LHCN-M2 (cell line): ENCODE measurements at places on chromosomes 3 and 15.

GRCh38 chr15:81811736-81812135 lies 234.1 kb downstream of the MEX3B start:
- no peak for DNase-seq

DNA sequence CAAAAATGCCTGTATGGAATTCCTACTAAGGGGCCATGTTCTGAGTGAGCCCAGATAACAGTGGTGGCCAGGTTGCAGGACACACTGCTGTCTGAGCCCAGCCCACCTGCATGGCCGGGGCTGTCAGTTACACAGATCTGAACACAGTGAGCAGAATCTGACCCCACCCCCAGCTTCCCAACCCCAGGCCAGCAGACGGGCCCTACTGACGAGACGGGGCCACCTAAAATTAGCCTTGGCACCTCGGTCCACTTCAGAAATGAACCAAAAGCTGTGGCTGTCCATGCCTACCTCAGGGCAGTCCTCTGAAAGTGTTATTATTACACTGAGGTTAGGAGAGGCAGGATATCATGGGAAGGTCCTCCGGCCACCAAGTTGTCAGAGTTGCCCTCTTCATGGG lies 51.8 kb downstream of the LMCD1 start:
- DNase-seq, result no peak

DNA sequence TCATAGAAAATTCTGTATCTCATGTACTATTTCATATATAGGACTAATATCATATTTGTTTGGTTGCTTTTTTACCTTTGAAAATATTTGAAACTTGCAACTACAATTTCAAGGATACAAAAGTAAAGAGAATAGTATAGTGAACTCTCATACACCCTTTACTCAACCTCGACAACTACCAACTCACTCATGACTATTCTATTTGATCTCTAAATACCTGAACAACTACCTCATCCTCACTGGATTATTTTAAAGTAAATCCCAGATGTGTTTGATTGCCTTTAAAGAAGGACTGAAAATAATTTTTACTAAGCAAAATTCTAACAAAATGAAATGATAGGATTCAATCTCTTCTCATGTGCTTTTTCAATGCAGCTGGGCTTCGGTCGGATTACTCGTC lies 12.1 kb downstream of the TMPRSS7 start:
- DNase-seq, result no peak

- no peak for DNase-seq
These were observed 35.7 kb upstream of the PRR20G start for GRCh38 chr3:127323581-127323980.

DNA sequence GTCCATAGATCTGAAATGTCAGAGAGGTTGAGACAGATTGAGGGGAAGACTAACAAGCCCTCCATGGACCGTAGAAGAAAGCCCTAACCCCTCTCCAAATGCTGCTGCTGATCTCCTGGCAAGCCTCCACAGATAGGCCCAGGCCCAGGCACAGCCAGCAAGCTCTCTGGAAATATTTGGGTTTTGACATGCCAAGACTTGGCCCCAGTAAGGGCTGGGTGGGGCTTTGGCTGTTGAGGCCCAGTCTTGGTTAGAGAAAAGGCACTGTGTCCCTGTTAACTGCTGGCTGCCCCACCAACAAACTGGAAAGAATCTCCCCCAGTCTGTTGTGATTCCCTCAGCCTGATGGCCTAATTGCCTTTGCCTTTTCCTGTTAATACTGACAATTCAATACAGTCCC lies 208.8 kb upstream of the CTDSPL start:
- no peak for DNase-seq

GRCh38 chr3:44110648-44111047 lies 131.0 kb upstream of the TOPAZ1 start:
- DNase-seq, result no peak

DNA sequence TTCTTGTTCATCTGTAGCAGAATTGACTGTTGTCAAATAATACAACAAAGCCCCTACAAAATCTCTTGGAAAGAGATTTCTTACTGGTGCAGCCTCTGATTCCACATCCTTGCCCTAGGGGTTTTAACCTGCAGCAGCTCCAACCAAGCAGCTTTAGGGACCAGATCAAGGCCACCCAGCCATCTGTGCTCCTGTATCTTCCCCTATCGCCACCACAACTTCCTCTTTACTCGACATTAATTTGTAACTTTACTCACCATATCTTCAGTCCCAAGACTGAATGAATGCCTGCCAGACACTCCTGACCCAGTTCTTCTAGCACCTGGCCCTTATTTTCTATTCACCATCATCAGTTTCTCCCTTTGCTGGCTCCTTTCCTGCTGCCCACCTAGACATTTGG lies 156.6 kb upstream of the IL12A start:
- no peak for DNase-seq

DNA sequence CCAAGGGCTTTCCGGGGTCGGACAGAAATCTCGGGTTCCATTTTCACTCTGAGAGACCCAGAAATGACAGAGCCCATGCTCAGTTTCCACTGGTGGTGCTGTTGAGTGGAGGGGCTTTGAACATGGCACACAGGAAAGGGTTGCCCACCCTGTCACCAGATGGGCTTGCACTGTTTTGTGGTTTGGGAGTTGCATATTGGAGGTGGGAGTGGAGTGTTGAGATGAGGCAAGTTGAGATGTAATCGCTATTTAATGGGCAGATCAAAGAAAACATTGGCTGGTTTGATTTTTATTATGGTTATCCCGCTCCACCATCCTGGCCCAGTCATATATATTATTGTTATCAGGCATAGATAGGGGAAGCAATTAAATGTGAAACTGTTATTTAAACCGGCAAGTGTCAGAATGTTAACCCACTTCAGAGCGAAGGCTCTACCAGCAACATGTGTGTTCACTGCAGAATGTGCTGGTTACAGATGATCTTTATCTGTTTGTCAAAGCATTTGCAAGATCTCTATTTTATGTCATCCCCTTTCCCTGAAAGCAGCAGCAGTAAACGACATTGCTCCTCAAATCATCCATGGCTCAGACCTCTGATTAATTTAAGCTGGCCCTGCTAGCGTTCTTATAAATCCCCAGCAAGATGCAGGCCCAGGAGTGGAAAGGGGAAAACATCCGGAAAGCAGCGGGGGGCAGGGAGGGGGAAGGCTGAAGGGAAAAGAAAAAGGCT lies 58.3 kb upstream of the TSEN2 start:
- DNase-seq, result no peak

DNA sequence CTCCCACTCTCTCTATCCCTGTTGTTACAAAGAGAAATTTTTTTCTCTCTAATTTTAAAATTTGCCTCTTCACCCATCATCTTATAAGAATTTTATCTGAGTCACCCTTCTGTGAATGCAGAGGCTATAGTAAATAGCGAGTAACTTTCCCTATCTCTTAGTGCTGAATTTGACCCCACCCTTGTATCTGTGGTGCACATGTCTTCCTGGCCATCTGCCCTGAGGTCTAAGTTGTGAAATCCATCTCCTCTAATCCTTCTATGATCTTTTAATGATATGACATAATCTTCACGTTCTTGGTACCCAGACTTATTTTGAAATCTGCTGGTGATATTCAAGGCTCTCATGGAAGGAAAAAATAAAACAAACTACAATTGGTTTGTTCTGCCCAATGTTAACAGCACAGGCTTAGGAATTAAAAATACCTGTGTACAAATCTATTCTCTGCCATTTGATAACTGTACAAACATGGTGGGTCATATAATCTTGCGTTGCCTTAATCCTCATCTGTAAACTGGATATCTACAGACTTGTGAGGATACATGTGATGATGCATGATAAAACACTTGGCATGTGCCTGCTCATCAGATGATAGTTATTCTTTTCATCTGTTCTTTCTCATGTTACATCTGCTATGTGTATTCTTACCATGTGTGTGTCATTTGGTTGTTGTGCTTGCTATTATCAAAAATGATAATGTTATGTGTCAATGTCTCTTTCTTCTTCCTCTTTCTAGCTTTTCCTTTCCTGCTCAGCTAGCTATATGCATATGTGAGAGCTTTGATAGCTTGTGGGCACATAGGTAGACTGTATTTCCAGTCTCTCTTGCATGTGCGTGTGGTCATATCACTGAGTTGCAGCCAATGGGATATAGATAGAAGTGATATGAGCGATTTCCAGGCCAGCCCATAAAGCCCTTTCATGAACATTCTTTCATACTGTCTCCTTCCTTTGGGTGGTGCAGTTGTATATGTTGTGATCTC lies 13.7 kb upstream of the CCR3 start:
- DNase-seq, result peak; percentile 80

DNA sequence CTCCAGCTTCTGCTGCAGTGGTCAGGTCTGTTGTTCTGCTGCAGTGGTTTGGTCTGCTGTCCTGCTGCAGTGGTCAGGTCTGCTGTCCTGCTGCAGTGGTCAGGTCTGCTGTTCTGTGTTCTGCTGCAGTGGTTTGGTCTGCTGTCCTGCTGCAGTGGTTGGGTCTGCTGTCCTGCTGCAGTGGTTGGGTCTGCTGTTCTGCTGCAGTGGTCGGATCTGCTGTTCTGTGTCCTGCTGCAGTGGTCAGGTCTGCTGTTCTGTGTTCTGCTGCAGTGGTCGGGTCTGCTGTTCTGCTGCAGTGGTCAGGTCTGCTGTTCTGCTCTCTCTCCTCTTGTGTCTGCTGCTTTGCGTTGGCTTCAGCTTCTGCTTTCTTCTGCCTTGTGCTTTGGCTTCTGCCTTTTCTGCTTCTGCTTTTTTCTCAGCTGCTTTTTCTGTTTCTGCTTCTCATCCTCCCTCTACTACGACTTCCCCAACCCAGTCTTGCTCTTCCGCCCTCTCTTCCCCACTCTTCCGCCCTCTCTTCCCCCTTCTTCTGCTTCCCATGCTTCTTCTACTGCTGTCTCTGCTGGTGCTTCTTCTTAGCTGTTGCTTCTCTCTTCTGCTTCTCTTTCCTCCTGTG lies 50.7 kb downstream of the FAM43A start:
- no peak for DNase-seq

DNA sequence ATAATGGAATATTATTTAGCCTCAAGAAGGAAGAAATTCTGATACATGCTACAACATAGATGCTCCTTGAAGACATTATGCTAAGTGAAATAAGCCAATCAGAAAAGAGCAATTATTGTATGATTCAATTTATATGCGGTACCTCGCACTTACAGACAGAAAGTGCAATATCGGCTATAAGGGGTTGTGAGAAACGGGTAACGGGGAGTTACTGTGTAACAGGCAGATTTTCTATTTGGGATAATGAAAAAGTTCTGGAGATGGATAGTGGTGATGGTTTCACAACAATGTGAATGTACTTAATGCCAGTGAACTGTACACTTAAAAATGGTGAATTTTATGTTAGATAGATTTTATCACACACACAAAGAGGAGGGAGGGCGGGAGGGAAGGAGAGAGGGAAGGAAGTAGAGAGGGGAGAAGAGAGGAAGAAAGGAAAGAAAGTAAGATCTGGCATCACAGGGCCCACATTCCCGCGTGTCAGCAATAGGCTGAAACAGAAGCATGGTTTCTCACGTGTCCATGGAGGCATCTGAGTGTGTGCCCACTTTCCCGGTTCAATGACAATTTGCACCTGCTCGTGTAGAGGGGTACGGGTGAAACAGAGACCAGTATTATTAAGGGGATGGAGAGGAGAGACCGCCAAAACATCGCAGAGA lies 700 bp upstream of the BLM start:
- peak; percentile 11 for DNase-seq

- peak; percentile 29 for DNase-seq
These were observed 49.0 kb downstream of the KBTBD12 start for GRCh38 chr3:127964053-127964452.

DNA sequence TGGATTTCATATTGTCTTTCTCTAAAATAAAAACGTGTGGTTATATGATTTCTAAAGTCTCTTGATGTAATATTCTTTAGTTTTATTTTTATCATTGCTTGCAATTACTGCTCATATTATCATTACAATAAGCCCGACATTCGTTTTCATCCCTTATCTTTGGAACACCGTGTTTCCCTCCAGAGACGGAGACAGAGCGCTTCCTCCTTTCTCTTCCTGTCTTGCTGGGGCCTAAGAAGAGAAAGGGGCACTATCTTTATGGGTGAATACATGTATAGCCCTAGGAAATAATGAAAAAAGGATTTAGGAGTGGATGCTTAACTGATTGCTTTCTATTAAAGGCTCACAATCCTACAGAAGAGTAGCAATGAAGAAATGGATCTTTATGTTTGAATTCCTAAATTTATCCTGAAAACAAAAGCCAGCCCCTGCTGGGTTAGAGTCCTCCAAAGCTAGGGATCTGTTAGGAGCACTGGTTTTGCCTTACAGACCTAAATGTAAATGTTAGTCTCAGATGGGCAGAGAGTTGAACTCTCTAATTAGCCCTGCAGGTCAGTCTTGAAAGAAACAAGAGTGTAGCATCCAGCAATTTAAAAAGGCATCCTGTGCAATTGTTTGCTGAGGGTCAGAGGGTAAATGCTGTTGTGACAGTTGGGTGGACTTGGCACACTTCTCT lies 145.1 kb downstream of the TP63 start:
- DNase-seq, result no peak
